A549 treated with RU486 at 1 μM for 4 hours (cell line): ENCODE measurements at places on chromosomes 1 and 21. TPM values are rescaled to one million over a fixed set of nuclear protein-coding genes. Genes with fewer than 3 reads are reported as not detected.

The AGMAT gene
- 5.5 to 8.2 TPM (median 7.2 TPM) in 5 replicates for total RNA-seq

The OR2T33 gene
- total RNA-seq, result not detected in 5 replicates

The TNFAIP8L2 gene
- total RNA-seq, result not detected in 5 replicates

The MNDA gene
- total RNA-seq, result not detected in 5 replicates

The PRPF38B gene
- total RNA-seq, result 15.4 to 26.8 TPM (median 24.0 TPM) in 5 replicates

The SELE gene
- not detected in 5 replicates for total RNA-seq

The TMEM50B gene
- total RNA-seq, result 6.2 to 12.3 TPM (median 10.1 TPM) in 5 replicates

The AGRN gene
- 74.8 to 132 TPM (median 111 TPM) in 5 replicates for total RNA-seq

The TMEM167B gene
- 8.1 to 11.7 TPM (median 10.0 TPM) in 5 replicates for total RNA-seq

The HSD11B1 gene
- total RNA-seq, result not detected in 5 replicates

The MROH9 gene
- not detected in 5 replicates for total RNA-seq

The WDR77 gene
- 31.2 to 58.2 TPM (median 49.1 TPM) in 5 replicates for total RNA-seq

The TRIM67 gene
- total RNA-seq, result 0.10 to 0.32 TPM (median 0.19 TPM) in 5 replicates

The C8A gene
- total RNA-seq, result not detected in 5 replicates

The STUM gene
- total RNA-seq, result not detected in 5 replicates

The AMPD1 gene
- not detected in 5 replicates for total RNA-seq

The CENPS gene
- 29.2 to 32.8 TPM (median 32.1 TPM) in 5 replicates for total RNA-seq

The IRF6 gene
- total RNA-seq, result 0.08 to 0.18 TPM (median 0.10 TPM) in 5 replicates

The C1orf87 gene
- not detected in 5 replicates for total RNA-seq

The S100A7 gene
- total RNA-seq, result not detected in 5 replicates

The CYP4X1 gene
- 0.07 to 0.08 TPM in 2 of 5 replicates, not detected in the others for total RNA-seq

The TAS1R1 gene
- not detected in 5 replicates for total RNA-seq
